Neural crest cell (in vitro differentiated cells): ENCODE measurements at places on chromosomes 4 and X. TPM values are rescaled to one million over a fixed set of nuclear protein-coding genes. Genes with fewer than 3 reads are reported as not detected.

GRCh38 chrX:46408553-46409407, 136.4 kb downstream of the ZNF674 start:
- DNase-seq, result peak; percentile 75

The TMEM165 gene
- total RNA-seq, result 62.7 TPM in 2 replicates

DNA sequence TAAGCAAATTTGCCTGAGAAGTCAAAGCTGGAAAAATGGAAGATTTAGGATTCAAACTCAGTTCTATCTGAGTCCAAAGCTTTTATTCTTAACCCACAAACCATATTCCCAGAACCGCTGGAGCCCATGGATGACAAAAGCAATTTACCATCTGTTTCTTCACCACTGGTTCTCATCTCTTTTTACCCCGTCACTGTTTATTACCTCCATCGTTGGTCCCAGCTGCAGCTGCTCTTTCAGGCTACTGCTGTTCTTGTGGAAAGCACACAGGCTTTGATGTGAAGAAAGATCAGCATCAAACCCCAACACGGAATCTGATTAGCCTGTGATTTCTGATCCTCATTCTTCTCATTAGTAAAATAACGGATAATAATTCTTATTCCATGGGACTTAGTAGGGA, 9.5 kb downstream of the FBXO8 start:
- no peak for DNase-seq

DNA sequence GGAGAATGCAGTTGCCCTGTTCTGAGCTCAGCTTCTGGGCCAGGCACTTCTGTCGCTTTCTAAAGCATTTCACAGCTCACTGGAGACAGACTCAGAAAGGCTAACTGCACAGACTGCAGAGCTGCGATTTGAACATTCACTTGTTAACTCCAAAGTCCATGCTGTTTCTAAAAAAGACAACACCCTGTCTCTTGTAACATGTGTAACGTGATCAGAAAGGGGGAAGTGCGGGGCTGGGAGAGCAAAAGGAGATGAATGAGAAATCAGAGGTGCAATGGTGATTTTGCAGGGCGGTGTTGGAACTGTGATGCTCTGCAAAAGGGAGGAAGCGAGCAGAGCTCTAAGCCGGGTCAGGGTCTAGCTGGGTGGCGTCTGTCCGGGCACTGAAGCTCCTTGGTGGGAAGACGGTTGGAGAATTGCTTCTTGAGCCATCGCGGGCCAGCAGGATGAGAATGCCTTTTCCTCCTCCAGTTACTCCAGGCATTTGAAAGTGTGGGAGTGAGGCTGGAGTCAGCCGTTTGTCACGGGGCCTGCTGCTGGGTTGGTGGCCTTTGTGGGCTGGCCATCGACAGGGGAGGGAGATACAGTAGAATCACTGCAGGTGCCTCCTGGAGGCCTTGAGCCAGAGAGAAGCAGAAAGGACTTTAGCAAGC, 20.3 kb downstream of the TBC1D14 start:
- DNase-seq, result no peak

- DNase-seq, result no peak
Observed at GRCh38 chr4:144750348-144750747, 104.4 kb downstream of the HHIP start.
